ENCODE measurements at places on chromosomes 6 and 20. TPM values are rescaled to one million over a fixed set of nuclear protein-coding genes. Genes with fewer than 3 reads are reported as not detected.
A peak's percentile ranks its signal among the peaks of the same experiment; 100 is the strongest.

Gene NHLRC1
- total RNA-seq = 4.6 TPM

DNA sequence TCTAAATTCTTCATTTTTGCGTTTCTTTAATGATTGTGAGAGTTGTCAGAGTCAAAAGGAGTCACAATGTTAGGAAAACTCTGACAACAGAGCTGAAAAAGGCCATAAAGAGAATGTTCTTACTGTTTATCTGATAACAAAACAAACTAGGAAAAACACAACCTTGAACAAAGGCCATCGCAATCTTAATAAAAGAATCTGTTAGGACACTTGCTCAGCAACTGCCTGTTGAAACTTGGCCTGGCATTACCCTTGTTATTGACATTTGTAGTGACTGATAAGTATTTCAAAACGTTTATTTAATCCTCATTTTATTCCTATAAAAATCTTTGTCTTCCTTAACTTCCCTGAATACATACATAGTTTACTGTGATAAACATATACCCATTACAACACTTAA, 15.7 kb downstream of the GSTA1 start:
- DNase-seq = no peak
- no peaks in the 10 kb centered on the region for H3K27me3 ChIP-seq
- H3K4me3 ChIP-seq = no peak overlapping the region
- H3K27ac ChIP-seq = no peak overlapping the region

DNA sequence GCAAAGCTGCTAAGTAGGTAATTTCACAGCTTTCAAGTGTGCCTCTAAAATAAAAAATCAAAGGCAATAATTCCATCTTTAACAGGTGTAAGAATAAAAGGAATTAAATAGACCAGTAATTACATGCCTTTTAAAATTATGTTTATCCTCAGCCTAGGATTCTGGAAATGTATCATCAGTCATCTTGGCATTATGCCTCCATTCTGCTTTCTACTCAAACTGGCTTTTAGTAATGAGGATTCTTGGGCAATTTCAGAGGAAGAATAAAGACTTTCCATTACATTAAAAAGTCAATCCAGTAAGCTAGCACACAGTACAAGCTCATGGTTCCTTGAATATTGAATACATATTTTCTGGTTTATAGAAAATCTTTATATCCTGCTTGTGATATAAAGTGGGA, 44.7 kb downstream of the GSTA2 start:
- DNase-seq = no peak
- no peak overlapping the region for H3K4me3 ChIP-seq
- no peaks in the 10 kb centered on the region for H3K4me1 ChIP-seq

Gene SLC26A8
- total RNA-seq = not detected

DNA sequence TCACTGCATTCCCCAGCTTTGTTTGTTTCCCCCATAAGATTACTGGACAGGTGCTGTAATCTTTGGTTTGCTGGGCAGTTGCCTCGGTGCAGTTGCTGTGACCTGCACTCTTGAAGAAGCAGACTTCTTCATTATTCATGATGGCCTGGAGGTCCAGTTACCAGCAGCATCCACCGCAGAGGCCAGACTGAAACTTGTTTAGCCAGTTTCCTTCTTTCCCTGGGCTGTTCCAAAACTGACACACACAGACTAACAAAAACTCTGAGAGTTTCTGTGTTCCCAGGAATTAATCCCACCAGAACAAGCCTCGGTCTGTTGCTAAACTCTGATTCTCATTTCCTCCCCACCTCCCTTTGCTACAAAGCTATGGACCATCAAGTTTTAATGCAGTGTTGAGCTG, 144.1 kb downstream of the QRSL1 start:
- H3K4me3 ChIP-seq = no peak overlapping the region
- H3K27me3 ChIP-seq = no peaks in the 10 kb centered on the region
- no peak for DNase-seq

DNA sequence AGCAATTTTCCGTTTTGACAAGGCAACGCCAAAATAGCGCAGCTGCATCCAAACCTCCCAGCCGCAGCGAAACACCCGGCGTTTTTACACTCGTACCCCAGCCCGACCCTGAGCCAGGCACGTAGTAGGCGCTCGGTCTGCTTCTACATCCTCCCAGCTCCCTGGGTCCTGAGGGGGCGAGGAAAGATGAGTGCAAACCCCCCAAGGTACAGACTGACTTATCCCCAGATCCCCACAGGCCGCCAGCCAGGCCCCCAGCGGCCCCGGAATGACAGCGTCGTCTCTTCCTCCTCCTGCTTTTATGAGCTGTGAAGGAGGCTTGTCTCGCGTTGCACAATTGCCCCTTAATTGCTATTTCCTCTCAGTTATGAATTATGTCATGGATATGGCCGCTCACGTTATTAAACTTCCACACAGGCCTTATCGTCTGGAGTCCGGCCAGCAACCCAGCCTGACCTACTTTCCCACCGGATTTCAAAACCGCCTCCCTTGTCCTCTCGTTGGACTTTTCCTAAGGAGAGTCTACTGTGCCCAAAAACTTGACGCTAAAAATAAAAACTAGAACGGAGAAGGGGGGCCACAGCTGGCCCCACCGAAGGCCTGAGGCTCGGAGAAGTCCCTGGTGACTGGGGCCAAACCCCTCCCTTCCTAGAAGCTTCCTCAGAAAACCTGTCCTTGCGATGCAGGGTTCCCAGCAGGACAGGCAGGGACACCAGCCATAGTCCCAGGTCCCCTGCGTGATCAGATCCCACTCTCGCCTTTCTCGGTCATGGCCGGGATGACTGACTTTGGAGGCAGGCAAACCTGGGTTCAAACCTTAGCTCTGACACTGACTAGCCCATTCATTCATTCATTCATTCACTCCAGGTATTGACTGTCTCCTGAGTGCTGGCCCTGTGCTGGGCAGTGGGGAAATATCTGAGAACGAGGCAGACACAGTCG, 130.9 kb upstream of the PTPN1 start:
- peaks cover 11% of the 10 kb centered on the region for H3K4me1 ChIP-seq
- peak; percentile 86 for DNase-seq
- H3K27me3 ChIP-seq = no peaks in the 10 kb centered on the region
- H3K4me3 ChIP-seq = no peak overlapping the region

GRCh38 chr6:69863766-69864165, 2.6 kb upstream of the COL19A1 start:
- H3K27me3 ChIP-seq = no peaks in the 10 kb centered on the region
- no peaks in the 10 kb centered on the region for H3K36me3 ChIP-seq
- H3K4me3 ChIP-seq = no peak overlapping the region
- no peak for DNase-seq

GRCh38 chr20:4966826-4967751, 34.2 kb downstream of the SLC23A2 start:
- H3K27ac ChIP-seq = no peak overlapping the region
- no peak for DNase-seq
- no peaks in the 10 kb centered on the region for H3K4me1 ChIP-seq
- H3K27me3 ChIP-seq = no peaks in the 10 kb centered on the region

DNA sequence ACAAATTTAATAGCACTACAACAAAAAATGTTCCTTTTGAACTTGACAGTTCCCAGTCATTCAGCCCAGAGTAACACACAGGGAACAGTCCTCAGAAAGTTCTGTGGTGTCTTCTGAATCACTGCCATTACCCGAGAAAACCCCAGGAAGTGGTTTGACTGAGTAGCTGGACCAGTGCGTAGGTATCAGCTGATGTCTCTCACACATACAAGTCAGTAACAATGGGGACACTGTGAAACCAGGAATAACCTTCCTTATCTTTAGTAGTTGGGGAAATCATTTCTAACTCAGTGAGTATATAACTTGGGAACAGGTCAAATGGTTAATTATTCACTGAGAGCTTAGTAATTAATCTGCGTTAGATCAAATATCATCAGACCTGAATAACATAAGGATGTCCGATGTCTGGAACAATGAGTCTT, 73.1 kb downstream of the HIVEP2 start:
- no peak overlapping the region for H3K4me3 ChIP-seq
- no peak for DNase-seq
- no peaks in the 10 kb centered on the region for H3K36me3 ChIP-seq
- H3K27ac ChIP-seq = no peak overlapping the region
- H3K4me1 ChIP-seq = no peaks in the 10 kb centered on the region
- no peaks in the 10 kb centered on the region for H3K27me3 ChIP-seq

DNA sequence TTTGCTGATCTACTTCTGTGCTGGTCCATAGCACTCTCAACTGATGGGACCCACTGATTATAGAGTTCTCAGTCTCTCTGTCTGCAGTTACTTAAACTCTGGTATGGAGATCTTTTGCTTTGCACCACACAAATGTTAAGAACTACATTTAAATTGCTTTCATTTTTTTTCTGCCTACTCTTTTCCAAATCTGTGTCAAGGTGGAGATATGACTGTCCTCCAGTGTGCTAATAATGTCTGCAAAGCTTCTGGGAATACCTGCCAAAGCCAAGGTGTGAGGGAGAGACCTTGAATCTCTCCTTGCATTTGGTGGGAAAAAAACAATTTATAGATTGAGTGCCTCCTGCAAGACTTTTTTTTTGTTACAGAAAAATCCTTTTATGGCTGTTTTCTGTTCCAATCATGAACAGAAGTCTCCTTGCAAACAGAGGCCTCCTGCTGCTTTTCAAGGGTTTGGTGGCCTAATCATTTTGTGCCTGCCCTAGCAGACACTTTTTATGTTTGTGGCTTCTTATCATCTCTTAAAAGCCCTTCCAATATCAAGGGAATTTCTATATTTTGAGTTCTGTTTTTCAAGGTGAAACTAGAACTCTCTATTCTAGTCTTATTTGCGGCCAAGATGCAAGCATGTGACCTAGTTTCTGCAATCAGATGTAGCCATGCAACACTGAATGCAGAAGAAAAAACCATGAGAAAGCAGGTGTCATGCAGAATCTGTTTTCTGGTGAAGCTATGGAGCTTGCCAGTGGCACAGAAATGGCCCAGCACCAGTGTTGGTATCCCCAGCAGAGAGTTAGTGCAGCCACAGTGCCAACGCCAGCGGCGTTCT, 23.2 kb upstream of the AKIRIN2 start:
- DNase-seq = no peak
- no peaks in the 10 kb centered on the region for H3K36me3 ChIP-seq
- H3K4me1 ChIP-seq = peaks cover 15% of the 10 kb centered on the region

DNA sequence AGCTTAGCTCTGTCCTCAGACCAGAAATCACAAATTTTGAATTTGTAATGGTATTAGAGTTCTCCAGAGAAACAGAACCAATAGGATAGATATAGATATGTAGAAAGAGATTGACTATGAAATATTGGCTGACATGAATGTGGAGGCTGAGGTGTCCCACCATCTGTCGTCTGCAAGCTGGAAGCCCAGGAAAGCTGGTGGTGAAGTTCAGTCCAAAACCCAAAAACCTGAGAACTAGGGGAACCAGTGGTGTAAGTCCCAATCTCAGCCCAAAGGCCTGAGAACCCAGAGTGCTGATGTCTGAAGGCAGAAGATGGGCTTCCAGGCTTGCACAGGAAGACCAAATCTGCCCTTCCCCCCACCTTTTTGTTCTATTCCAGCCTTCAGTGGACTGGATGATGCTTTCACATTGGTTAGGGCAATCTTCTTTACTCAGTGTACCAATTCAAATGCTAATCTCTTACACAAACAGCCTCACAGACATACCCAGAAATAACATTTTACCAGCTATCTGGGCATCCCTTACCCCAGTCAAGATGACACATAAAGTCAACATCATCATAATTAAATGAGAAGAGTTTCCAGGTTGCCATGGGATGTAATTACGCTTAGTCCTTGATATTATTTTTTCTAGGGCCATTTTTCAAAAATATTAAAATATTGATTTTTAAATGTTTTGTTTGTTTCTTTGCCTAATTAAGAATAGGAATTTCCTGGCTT, 570.8 kb downstream of the UTRN start:
- no peak for DNase-seq
- H3K4me1 ChIP-seq = no peaks in the 10 kb centered on the region
- no peak overlapping the region for H3K4me3 ChIP-seq
- no peaks in the 10 kb centered on the region for H3K36me3 ChIP-seq

DNA sequence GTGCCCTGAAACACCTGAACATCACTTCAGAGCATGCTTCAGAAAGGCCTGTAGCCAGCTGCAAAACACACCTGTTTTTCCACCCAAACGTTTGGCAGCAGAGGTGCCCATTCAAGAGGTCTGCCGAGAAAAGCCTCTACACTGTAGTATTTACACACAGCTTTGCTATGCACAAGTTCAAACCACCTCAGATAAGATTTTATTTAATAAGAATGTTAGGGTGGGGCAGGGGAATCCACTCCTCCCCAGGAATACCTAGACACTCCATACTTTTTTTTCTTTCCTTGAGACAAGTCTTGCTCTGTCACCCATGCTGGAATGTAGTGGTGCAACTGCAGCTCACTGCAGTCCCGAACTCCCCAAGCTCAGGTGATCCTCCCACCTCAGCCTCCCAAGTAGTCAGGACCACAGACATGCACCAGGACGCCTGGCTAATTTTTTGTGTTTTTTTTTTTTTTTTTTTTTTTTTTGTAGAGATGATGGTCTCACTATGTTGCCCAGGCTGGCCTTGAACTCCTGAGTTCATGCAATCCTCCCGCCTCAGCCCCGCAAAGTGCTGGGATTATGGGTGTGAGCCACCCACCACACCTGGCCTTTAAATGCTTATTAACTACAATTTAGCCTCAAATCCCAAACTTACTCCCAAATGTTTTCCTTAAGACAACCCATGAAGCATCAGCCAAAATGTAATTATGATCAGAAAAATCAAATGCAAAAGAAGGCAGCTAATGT, 9.7 kb downstream of the MRPL14 start:
- H3K4me1 ChIP-seq = peaks cover 23% of the 10 kb centered on the region
- no peak overlapping the region for H3K27ac ChIP-seq
- H3K4me3 ChIP-seq = no peak overlapping the region
- H3K36me3 ChIP-seq = peaks cover 30% of the 10 kb centered on the region

Measured in tibial nerve (tissue), 4 donors.